ENCODE measurements at places on chromosomes 2 and 18. TPM values are rescaled to one million over a fixed set of nuclear protein-coding genes. Genes with fewer than 3 reads are reported as not detected.
A peak's percentile ranks its signal among the peaks of the same experiment; 100 is the strongest.

Gene TTC32
- 17.9 TPM for total RNA-seq

Gene HRH4
- 0.10 TPM for total RNA-seq

Gene ITGA6
- total RNA-seq = 49.0 TPM

Gene SCYGR8
- not detected for total RNA-seq

Gene CYTIP
- total RNA-seq = 10.0 TPM

Gene SLC9A2
- total RNA-seq = not detected

Gene TOGARAM2
- total RNA-seq = 0.78 TPM

Gene PLEKHA3
- 43.9 TPM for total RNA-seq

Gene SERPINB4
- not detected for total RNA-seq

- no peak for DNase-seq
- H3K4me3 ChIP-seq = no peak overlapping the region
- H3K4me1 ChIP-seq = no peaks in the 10 kb centered on the region
These were observed 105.6 kb downstream of the VSNL1 start for GRCh38 chr2:17646081-17646554.

GRCh38 chr2:21607572-21607971 is 483.8 kb downstream of the TDRD15 start:
- no peak for DNase-seq
- H3K4me3 ChIP-seq = no peak overlapping the region
- no peaks in the 10 kb centered on the region for H3K27me3 ChIP-seq
- no peaks in the 10 kb centered on the region for H3K4me1 ChIP-seq
- no peaks in the 10 kb centered on the region for H3K36me3 ChIP-seq

DNA sequence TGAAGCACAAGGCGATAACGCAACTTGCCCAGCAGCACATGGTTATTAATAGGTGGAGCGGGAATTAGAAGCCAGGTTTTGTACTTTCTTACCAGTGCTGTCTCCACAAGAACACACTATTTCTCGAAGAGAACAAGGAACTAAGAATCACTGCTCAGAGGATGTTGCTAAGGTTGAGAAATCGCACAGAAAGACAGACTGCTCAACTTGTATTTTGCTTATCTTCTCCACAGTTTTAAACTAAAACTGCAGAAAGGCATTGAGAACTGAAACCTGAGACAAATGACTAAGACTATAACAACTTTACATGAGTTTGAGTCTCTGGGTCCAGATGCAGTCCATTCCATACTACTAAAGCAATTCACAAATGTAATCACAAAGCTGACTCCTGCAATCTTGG is 6.2 kb downstream of the PRKD3 start:
- no peaks in the 10 kb centered on the region for H3K27me3 ChIP-seq
- H3K4me3 ChIP-seq = no peak overlapping the region
- H3K4me1 ChIP-seq = peaks cover 2% of the 10 kb centered on the region
- H3K36me3 ChIP-seq = no peaks in the 10 kb centered on the region

DNA sequence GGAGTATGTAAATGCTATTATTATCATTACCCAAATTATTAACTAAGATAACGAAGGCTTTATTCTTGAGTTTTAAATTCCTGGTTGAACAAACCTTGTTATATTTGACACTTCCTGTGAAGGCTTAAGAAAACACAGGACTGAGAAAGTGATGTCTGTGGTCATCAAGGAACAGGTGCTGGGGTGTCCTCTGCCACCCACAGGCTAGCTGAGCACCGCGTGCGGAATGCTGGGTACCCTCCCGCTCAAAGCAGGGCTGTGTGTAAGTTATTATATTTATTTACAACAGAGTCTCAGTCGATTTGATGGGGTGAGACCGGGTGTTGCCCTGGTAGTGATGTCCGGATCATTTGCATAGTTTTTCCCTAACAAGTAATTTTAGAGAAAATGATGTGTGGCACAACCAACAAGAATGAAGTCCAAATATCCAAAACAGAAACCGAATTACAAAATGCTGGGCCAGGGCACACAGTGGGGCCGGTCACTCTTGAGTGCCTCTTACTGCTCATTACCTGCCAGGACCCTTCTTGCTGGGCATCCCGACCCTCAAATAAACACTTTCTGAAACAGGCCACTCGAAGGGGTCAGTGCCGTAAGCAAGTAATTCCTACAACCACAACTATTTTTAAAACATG is 49.2 kb downstream of the TMEM18 start:
- DNase-seq = no peak
- H3K4me1 ChIP-seq = no peaks in the 10 kb centered on the region
- no peak overlapping the region for H3K27ac ChIP-seq
- H3K27me3 ChIP-seq = no peaks in the 10 kb centered on the region
- H3K36me3 ChIP-seq = no peaks in the 10 kb centered on the region
- H3K4me3 ChIP-seq = no peak overlapping the region

DNA sequence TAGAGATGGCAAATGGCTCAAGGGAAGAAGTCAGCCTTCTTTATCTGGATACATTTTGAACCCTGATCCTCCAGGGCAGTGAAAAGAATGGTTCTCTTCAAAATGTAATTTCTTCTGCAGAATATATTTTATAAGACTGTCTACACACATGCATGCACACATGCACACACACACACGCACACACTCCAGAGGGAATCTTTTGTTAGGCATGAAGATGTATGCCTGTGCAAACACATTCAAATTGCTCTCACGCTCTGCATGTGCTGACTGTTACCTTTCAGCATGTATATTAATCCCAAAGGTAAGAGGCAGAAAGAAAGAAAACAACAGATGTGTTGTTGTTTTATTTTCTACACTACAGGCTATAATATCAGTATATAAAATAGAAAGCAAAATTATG is 43.2 kb downstream of the SLC5A7 start:
- H3K4me3 ChIP-seq = no peak overlapping the region
- H3K4me1 ChIP-seq = no peaks in the 10 kb centered on the region
- no peak overlapping the region for H3K27ac ChIP-seq
- DNase-seq = no peak
- H3K36me3 ChIP-seq = no peaks in the 10 kb centered on the region
- no peaks in the 10 kb centered on the region for H3K27me3 ChIP-seq

GRCh38 chr2:174124181-174124580 is 124.2 kb downstream of the OLA1 start:
- no peaks in the 10 kb centered on the region for H3K36me3 ChIP-seq
- H3K27me3 ChIP-seq = no peaks in the 10 kb centered on the region
- no peak overlapping the region for H3K27ac ChIP-seq
- DNase-seq = no peak
- H3K4me1 ChIP-seq = no peaks in the 10 kb centered on the region
- no peak overlapping the region for H3K4me3 ChIP-seq

DNA sequence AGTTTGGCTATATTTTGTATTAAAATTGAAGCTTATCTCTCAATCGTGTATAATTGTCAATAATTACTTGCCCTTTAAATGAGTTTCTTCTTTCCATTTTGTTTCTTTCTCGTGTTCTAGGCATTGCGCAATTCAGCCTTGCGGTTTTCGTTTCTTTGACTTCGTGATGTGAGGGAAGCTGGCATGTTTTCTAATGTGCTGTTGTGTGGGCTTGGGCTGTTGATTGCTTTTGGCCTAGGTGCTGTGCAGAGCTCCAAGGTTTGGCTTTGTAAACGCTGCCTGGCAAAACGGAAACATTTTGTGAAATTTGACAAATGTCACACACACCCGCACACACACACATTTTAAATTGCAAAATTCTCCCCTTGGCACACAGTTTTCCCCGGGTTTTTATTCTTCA is 242.6 kb upstream of the TCF4 start:
- no peaks in the 10 kb centered on the region for H3K4me1 ChIP-seq
- no peak for DNase-seq
- no peaks in the 10 kb centered on the region for H3K36me3 ChIP-seq
- no peaks in the 10 kb centered on the region for H3K27me3 ChIP-seq

DNA sequence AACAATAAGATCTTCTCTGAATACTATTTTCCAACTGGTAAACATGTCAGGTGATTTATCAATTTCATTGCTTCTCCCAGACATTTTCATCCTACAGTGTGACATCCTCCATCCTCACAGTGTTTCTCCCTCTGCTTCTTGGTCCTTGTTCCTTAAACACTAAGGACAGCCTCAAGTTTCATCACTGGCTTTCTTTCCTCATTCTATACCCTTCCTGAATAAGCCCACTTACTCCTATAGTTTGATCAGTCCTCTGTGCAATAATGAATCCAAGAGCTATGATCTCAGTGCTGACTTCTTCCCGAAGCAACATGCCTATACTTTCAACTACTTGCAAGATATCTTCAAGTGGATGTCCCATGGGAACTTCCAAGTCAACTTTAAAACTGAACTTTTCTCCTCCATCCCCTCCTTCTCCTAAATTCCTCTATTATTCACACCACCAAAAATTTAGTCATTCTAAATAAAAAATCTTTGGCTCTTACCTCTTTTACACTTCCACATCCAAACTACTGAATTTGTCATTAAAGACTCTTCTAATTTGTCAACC is 87.6 kb downstream of the FAM228A start:
- DNase-seq = no peak
- no peaks in the 10 kb centered on the region for H3K4me1 ChIP-seq
- no peaks in the 10 kb centered on the region for H3K27me3 ChIP-seq

DNA sequence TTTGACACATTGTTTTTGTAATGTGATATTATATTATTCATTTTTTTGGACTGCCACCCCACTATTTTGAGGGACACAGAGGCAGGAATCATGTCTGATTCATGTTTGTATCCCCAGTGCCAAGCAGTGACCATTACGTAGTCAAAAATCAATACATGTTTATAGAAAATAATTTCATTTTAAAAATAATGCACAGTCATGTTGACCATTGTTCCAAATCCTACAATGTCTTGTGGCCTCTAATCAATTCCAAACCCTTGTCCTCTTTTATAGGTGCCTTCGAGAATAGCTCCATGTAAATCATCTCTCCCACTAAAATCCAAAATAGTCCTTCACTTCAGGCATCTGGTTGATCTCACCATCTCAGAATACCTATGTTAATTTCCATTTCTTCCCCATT is 454.7 kb downstream of the LRP1B start:
- H3K36me3 ChIP-seq = no peaks in the 10 kb centered on the region
- no peaks in the 10 kb centered on the region for H3K27me3 ChIP-seq
- H3K4me3 ChIP-seq = no peak overlapping the region
- H3K4me1 ChIP-seq = no peaks in the 10 kb centered on the region
- no peak for DNase-seq
- no peak overlapping the region for H3K27ac ChIP-seq

GRCh38 chr2:229980431-229981184 is 58.3 kb downstream of the FBXO36 start:
- H3K4me3 ChIP-seq = no peak overlapping the region
- no peaks in the 10 kb centered on the region for H3K36me3 ChIP-seq
- no peak overlapping the region for H3K27ac ChIP-seq
- H3K4me1 ChIP-seq = peaks cover 3% of the 10 kb centered on the region

DNA sequence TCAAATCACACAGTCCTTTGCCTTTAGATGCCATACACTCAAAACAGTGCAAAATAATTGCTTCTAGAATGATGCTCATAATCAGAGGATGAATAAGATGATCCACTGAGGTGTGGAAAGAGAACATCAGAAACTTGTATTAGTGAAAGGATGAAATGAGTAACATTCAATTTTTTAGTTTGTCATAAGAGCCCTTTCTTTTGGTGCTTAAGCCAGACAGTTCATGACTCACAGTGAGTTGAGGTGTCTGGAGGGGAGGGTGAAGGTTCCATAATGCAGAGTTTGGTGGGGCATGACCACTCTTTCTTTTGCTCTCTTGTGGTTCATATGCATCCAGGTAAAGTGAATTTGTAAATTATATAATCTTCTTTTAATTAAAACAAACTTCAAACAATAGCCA is 415.0 kb upstream of the CELF4 start:
- H3K27ac ChIP-seq = no peak overlapping the region
- no peaks in the 10 kb centered on the region for H3K4me1 ChIP-seq
- no peaks in the 10 kb centered on the region for H3K36me3 ChIP-seq
- H3K27me3 ChIP-seq = no peaks in the 10 kb centered on the region
- no peak overlapping the region for H3K4me3 ChIP-seq

- no peaks in the 10 kb centered on the region for H3K36me3 ChIP-seq
- peaks cover 2% of the 10 kb centered on the region for H3K4me1 ChIP-seq
- H3K4me3 ChIP-seq = no peak overlapping the region
These were observed 1.1 kb upstream of the APCDD1 start for GRCh38 chr18:10453261-10453805.

DNA sequence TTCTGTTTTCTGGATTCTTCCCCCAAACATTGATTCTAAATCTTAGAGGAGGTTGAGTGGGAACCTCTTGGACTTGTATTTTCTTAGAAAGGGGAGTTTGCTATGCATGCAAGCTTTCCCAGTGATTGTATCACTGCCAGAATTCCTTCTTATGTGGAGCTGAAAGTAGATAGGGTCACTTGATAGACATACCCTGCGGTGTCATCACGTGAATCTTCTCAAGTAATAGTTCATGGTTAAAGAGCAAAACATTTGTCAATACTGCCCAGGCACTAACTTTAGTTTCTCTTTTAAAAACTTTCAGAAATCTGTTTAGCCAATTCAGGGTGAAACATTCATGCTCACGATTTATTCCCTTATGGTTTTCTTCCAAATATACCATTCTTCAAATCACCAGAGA is 6.4 kb downstream of the PMAIP1 start:
- no peak overlapping the region for H3K27ac ChIP-seq
- H3K27me3 ChIP-seq = peaks cover 1% of the 10 kb centered on the region
- H3K4me1 ChIP-seq = no peaks in the 10 kb centered on the region

GRCh38 chr2:5373200-5373599 is 319.0 kb upstream of the SOX11 start:
- H3K27ac ChIP-seq = no peak overlapping the region
- H3K36me3 ChIP-seq = no peaks in the 10 kb centered on the region

- H3K27ac ChIP-seq = no peak overlapping the region
- no peaks in the 10 kb centered on the region for H3K36me3 ChIP-seq
- no peaks in the 10 kb centered on the region for H3K27me3 ChIP-seq
- DNase-seq = no peak
- no peak overlapping the region for H3K4me3 ChIP-seq
These were observed 51.5 kb upstream of the NXPH2 start for GRCh38 chr2:138831691-138832090.

DNA sequence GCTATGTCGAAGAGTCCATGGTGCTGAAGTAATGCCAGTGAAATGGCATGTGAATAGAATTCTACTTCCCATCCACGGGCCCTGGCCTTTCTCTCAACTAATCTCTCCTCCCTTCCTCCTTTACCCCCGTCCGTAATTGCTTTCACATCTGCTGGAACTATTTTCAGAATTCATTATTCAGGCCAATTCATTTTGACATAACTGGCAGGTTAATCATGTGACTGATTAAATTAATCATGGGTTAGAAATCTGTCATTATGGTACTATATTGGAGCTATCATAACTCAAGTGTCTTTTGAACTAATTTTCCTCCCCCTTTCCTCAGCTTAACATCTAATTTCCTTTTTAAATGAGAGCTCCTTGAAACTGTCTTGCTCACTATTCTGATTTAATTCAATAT is 66.9 kb downstream of the ZDBF2 start:
- H3K36me3 ChIP-seq = no peaks in the 10 kb centered on the region
- H3K4me3 ChIP-seq = no peak overlapping the region
- H3K4me1 ChIP-seq = no peaks in the 10 kb centered on the region

- no peaks in the 10 kb centered on the region for H3K4me1 ChIP-seq
- H3K4me3 ChIP-seq = peak overlapping the region; percentile 81
- no peaks in the 10 kb centered on the region for H3K36me3 ChIP-seq
These were observed 500 bp downstream of the CCNYL1 start for GRCh38 chr2:207711750-207712530.

DNA sequence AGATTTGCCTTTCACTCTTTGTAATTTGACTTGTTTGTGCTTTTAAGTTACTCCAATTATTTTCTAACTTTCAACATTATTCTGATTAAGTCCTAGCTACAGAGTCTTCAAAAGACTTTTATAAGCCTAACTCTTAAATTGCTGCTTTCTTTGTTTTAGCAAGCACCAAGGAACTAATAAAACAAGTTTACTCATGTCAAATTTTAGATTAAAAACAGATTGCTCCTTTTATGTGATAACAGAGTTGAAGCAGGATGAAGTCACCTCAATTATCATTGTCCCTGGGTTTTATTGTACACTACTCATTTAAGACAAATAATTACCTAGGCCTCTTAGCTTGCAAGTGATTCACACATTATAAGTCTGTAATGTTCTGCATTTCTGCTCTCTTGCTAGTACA is 678.4 kb downstream of the ERBB4 start:
- DNase-seq = no peak
- no peak overlapping the region for H3K27ac ChIP-seq
- no peaks in the 10 kb centered on the region for H3K4me1 ChIP-seq
- H3K4me3 ChIP-seq = no peak overlapping the region

Data from aorta (tissue), 5 donors.